ENCODE measurements at places on chromosomes 4 and X. TPM values are rescaled to one million over a fixed set of nuclear protein-coding genes. Genes with fewer than 3 reads are reported as not detected.

MAGEB10 gene
- not detected for total RNA-seq

KCTD8 gene
- total RNA-seq: not detected

FHDC1 gene
- 0.18 TPM for total RNA-seq

EXOC1L gene
- not detected for total RNA-seq

SH3RF1 gene
- total RNA-seq: 16.3 TPM

Data from smooth muscle cell of bladder (primary cell).